Suprapubic skin (tissue), 4 donors: ENCODE measurements at places on chromosomes 5 and 9. TPM values are rescaled to one million over a fixed set of nuclear protein-coding genes. Genes with fewer than 3 reads are reported as not detected.

Gene PLAC8L1
- total RNA-seq, result not detected

Gene ANGPTL2
- 20.5 TPM for total RNA-seq

Gene SLC36A3
- not detected for total RNA-seq

Gene ARID3C
- total RNA-seq, result 0.34 TPM

Gene ORM2
- total RNA-seq, result not detected

Gene PAM
- total RNA-seq, result 41.5 TPM

Gene TMEM232
- 0.97 TPM for total RNA-seq

Gene GDNF
- 0.98 TPM for total RNA-seq

Gene SPAAR
- total RNA-seq, result 0.49 TPM

Gene CTNND2
- total RNA-seq, result 3.7 TPM

GRCh38 chr5:108672639-108673038, 75.1 kb upstream of the FER start:
- H3K36me3 ChIP-seq, result no peaks in the 10 kb centered on the region
- no peaks in the 10 kb centered on the region for H3K4me1 ChIP-seq
- DNase-seq, result no peak

DNA sequence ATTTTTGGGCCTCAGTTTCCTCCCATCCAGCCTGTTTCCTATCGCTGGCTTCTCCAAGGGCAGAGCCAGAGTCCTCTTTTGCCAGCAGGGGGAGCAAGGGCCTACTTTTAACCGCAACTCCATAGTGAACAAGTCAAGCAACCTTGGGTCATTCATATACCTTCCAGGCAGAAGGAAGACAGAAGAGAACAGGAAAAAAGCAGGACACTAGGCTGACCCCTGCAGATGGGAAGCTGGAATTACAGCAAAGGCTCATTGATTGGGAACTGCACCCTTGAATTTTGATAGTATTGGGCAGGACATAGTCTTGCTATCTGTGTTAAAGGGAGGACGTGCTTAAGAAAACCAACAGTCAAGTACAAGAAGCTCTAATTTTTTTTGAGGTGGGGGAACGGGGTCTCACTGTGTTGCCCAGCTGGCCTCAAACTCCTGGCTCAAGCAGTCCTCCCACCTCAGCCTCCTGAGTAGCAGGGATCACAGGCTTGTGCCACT, 30.1 kb downstream of the QRFP start:
- H3K4me3 ChIP-seq, result no peak overlapping the region
- DNase-seq, result peak; percentile 78
- no peak overlapping the region for H3K27ac ChIP-seq
- H3K4me1 ChIP-seq, result peaks cover 26% of the 10 kb centered on the region
- peaks cover 32% of the 10 kb centered on the region for H3K36me3 ChIP-seq
- no peaks in the 10 kb centered on the region for H3K27me3 ChIP-seq

- no peaks in the 10 kb centered on the region for H3K27me3 ChIP-seq
- no peak for DNase-seq
- peaks cover 45% of the 10 kb centered on the region for H3K4me1 ChIP-seq
- no peaks in the 10 kb centered on the region for H3K36me3 ChIP-seq
- H3K27ac ChIP-seq, result peak overlapping the region; percentile 74
Measured at GRCh38 chr9:129458663-129459546, 162.0 kb downstream of the C9orf50 start.

GRCh38 chr5:162107591-162107990, 40.0 kb downstream of the GABRG2 start:
- H3K27me3 ChIP-seq, result no peaks in the 10 kb centered on the region
- no peaks in the 10 kb centered on the region for H3K36me3 ChIP-seq
- no peak overlapping the region for H3K4me3 ChIP-seq
- DNase-seq, result no peak

DNA sequence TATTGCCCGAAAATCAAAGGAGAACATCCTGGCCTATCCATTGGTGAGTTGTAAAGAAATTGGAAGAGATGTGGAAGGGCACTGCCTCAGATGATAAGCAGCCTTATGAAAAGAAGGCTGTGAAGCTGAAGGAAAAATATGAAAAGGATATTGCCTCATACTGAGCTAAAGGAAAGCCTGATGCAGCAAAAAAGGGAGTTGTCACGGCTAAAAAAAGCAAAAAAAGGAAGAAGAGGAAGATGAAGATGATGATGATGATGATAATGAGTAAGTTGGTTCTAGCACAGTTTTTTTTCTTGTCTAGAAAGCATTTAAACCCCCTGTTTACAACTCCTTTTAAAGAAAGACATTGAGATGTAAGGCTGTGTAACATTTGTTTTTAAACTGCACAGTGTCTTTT, 59.8 kb upstream of the ZBED3 start:
- no peak overlapping the region for H3K27ac ChIP-seq
- H3K4me3 ChIP-seq, result no peak overlapping the region
- H3K4me1 ChIP-seq, result peaks cover 5% of the 10 kb centered on the region
- no peak for DNase-seq

DNA sequence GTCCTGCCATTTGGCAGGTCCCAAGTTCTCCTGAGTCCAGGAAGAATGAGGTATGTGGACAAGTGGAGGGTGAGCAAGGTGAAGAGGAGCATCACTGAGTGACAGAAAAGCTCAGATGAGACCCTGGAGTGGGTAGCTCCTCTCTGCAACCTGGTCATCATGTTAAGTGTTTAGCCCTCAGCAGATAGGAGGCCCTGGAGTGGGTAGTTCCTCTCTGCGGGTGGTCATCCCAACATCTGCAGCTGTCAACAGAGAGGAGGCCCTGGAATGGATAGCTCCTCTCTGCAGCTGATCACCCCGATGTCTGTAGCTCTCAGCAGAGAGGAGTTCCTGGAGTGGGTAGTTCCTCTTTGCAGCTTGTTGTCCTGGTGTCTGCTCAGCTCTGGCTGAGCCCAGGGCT, 48.4 kb downstream of the NDUFAF2 start:
- no peak overlapping the region for H3K4me3 ChIP-seq
- no peak for DNase-seq
- no peaks in the 10 kb centered on the region for H3K4me1 ChIP-seq
- no peak overlapping the region for H3K27ac ChIP-seq
- peaks cover 7% of the 10 kb centered on the region for H3K36me3 ChIP-seq

- H3K27ac ChIP-seq, result no peak overlapping the region
- H3K4me3 ChIP-seq, result no peak overlapping the region
- no peak for DNase-seq
- no peaks in the 10 kb centered on the region for H3K36me3 ChIP-seq
Measured at GRCh38 chr9:112069318-112070169, 105.6 kb downstream of the SUSD1 start.

DNA sequence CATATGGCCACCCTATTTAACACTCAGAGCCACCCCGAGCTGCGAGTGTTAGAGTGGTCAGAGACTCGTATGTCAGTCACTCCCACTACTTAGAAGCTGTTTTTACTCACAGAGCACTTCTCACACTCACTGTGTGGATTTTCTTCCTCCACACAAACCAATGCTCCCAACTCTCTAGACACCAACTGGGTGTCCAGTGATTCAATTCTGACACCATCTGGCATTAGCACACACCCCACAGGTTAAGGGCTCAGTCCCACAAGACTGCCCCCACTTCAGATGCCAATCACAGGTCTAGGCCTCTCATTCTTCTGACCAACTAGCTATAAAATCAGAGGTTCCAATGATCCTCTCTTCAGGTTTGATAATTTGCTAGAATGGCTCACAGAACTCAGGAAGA, 174.8 kb downstream of the FANCC start:
- peaks cover 3% of the 10 kb centered on the region for H3K4me1 ChIP-seq
- H3K4me3 ChIP-seq, result no peak overlapping the region
- H3K36me3 ChIP-seq, result no peaks in the 10 kb centered on the region
- H3K27me3 ChIP-seq, result no peaks in the 10 kb centered on the region
- DNase-seq, result no peak
- H3K27ac ChIP-seq, result no peak overlapping the region

DNA sequence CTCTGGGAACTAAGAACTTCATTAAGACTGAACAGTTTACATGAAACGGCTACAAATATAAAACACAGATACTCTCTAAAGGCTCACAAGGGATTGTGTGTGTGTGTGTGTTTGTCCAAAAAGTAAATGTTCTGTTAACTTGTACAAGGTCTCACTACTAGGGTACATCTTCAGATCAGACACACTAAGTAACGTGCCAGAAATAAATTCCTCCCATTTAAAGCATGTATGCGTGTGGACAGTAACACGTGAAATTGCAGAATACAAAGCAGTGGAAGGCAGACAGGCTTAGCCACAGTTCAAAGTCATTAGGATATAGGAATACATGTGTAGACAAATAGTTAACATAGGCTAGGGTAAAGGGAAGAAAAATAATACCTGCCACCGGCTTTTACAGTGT, 1.8 kb downstream of the BNC2 start:
- H3K27me3 ChIP-seq, result no peaks in the 10 kb centered on the region
- peak overlapping the region; percentile 86 for H3K4me3 ChIP-seq
- DNase-seq, result no peak
- no peaks in the 10 kb centered on the region for H3K36me3 ChIP-seq
- H3K27ac ChIP-seq, result no peak overlapping the region

- peaks cover 32% of the 10 kb centered on the region for H3K4me1 ChIP-seq
- no peak overlapping the region for H3K4me3 ChIP-seq
- no peak overlapping the region for H3K27ac ChIP-seq
- H3K36me3 ChIP-seq, result no peaks in the 10 kb centered on the region
- DNase-seq, result no peak
Measured at GRCh38 chr5:59540366-59540765, 353.2 kb downstream of the PDE4D start.

DNA sequence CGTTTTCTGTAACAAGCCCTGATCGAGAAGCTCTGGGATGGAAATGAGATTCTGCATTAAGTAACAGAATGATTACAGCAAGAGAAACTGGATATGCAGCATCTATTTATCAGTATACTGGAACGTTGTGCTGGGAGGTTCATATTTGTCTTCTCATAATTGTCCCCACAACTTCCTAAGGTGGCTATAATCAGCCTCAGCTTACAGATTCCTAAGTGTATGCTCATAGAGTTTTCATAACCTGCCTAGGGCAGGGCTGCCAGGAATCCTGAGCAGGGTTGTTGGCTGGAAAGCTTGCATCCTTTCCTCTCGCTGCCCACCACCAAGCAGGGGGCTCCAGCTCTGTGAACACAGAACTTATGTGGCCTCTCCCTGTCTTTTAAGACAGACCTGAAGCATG, 70.2 kb downstream of the FNBP1 start:
- H3K27me3 ChIP-seq, result no peaks in the 10 kb centered on the region
- H3K4me1 ChIP-seq, result peaks cover 10% of the 10 kb centered on the region
- DNase-seq, result no peak
- H3K4me3 ChIP-seq, result no peak overlapping the region

DNA sequence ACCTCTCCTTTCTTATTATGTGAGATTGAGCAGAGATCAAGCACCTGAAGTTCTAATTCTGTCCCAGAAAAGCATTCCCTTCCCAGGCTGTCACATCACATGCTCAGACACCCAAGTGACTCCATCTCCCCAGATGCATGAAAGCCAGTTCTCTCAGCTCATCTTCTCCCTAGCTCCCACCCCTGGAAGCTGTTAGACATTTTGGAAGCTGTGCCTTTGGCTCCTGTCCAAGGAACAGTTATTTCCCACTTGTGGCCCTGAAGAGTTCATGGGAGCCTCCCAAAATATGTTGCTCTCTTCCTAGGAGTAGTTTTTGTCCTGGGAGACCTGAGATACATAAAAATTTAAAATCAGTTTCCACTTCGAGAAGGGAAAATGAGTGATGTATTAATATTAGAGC, 161.4 kb upstream of the GAS1 start:
- DNase-seq, result no peak
- H3K4me3 ChIP-seq, result no peak overlapping the region
- H3K36me3 ChIP-seq, result no peaks in the 10 kb centered on the region
- no peak overlapping the region for H3K27ac ChIP-seq
- no peaks in the 10 kb centered on the region for H3K27me3 ChIP-seq
- no peaks in the 10 kb centered on the region for H3K4me1 ChIP-seq

- peak; percentile 25 for DNase-seq
- no peak overlapping the region for H3K4me3 ChIP-seq
Measured at GRCh38 chr9:35619800-35620158, 1.6 kb upstream of the CD72 start.

GRCh38 chr5:144548936-144549335, 378.3 kb downstream of the KCTD16 start:
- H3K27ac ChIP-seq, result no peak overlapping the region
- H3K36me3 ChIP-seq, result no peaks in the 10 kb centered on the region
- no peaks in the 10 kb centered on the region for H3K4me1 ChIP-seq
- H3K4me3 ChIP-seq, result no peak overlapping the region

GRCh38 chr5:99005506-99005905, 76.7 kb upstream of the CHD1 start:
- no peak for DNase-seq
- H3K27me3 ChIP-seq, result no peaks in the 10 kb centered on the region
- H3K27ac ChIP-seq, result no peak overlapping the region

DNA sequence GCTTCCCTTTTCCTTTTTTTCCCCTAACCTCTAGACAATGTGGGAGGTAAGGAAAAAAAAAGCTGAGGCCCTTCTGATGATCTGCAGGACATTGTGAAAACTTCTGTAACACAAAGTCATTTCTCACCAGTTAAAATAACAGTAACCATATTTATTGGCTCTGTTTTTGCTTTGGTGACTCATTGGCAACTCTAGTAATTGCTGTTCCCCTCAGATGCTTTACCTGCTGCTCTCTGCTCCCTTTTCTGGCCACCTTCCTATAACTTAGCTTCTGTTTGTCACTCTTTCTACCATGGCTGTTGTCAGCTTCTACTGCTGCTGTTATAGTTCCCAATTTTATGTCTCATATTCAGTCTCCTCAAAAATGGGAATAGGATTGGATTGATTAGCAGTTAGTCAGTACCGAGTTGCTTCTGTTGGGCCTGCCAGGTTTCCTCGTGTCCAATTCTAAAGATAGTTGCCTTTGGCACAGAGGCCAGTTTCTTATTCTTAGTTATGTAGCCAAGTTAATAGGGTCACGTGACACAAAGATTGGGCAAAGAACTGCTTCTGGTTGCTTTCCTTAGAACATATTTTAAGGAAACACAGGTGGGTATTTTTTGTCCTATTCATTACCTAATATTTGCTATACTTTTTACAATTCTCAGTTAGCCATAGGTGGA, 16.8 kb downstream of the SCAMP1 start:
- H3K36me3 ChIP-seq, result no peaks in the 10 kb centered on the region
- H3K27me3 ChIP-seq, result no peaks in the 10 kb centered on the region
- DNase-seq, result no peak
- H3K27ac ChIP-seq, result no peak overlapping the region

DNA sequence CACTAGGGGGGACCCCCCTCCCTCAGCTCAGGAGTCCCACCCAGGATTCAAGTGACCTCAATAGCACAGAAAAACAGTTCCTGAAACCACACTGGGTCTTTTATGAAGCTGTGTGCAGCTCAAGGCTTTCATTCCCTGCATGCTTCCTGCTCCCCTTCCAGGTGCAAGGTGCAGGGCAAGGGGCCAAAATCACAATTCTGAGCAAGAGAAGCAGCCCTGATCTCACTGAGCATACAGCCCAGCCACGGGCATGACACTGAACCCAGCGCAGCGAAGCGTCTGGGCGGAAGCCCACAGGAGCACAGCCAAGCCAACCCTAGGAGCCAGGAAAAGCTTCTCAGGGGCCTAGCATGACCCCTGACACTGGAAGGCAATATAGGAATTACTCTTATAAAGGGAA, 62.9 kb downstream of the IRX2 start:
- H3K4me3 ChIP-seq, result no peak overlapping the region
- H3K27ac ChIP-seq, result no peak overlapping the region
- H3K4me1 ChIP-seq, result peaks cover 22% of the 10 kb centered on the region
- H3K27me3 ChIP-seq, result no peaks in the 10 kb centered on the region
